NCI-H2227 treated with DMSO at 0.1 percent for 48 hours (cell line): ENCODE measurements at places on chromosomes 12 and 14.

DNA sequence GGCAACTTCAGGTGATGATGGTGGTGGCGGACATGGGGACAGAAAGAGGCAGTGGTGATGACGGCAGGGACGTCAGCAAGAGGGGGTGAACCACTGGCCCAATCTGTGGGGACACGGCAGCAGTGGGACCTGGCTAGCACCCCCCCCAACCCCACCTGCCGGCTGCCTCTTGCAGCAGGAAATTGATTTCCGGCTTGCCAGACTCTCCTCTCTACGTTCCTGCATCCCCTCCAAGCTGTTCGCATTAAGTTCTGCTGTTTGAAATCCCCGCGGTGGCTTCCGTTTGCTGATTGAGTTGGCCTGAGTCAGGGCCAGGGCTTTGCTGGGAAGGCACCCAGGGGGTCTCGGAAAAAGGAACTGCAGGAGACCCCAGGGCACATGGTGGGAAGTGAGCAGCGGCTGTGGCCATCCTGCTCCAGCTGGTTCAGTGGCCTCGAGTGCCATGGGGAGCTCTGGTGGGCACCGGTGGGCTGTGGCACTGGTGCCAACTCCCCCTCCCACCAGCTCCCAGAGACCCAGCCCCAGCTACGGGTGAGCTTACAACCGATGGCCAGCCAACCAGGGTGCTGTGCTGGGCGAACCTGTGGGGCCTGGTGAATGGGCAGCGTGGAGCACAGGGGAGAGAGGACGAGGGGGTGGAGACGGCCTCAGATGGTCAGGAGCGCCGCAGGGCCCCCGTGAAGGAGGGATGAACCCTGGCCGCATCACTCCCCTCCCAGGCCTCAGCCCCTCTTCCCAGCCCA is 14.6 kb upstream of the NUDT14 start:
- DNase-seq: no peak

DNA sequence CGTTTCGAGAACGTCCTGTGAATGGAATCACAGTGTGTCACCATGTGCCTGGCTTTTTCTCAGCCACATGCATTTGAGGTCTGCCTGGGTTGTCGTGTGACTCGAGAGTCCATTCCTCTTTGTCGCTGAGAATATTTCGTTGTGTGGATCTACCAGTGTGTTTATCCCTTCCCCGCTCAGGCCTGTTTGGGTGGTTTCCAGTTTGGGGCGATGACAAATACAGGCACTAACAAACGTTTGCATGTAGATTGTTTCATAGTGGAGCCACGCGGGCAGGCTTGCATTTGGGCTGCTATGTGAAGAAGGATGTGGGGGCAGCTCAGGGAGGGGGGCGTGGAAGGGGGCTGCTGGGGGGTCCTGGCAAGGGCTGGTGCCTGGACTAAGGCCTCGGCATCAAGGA is 14.1 kb downstream of the RIN3 start:
- DNase-seq: no peak

DNA sequence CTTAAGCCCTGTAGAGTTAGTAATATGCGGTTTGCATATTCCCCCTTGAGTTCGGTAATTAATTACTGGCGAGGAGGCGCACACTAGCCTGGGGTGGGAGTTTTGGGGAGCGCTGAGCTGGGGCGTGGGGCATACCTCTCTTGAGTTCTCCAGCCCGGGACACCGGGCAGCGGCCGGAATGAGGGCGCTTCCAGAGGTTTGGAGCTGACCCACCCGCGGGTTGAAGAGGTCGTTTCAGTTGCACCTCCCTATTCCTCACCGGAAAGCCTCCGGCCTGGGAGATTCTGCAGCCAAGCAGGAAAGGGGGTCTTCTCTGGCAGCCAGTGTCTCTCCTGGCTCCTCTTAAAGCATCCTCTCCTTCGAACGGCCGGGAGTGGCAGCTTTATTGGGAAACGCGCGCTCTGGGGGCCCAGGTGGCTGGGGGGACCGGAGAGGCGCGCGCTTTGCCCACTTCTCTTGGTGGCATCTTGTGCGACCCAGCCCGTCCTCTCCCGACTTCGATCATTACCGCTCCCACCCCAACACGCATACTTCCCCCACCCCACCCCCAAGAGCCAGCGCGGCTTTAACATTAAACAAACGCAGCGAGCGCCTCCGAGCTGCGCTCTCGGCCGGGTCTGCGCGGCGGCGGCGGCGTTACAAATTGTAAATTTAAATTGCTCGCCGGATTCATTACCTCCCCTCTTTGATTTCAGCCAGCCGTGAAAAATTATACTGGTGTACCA is 3.9 kb upstream of the LHX5 start:
- no peak for DNase-seq

DNA sequence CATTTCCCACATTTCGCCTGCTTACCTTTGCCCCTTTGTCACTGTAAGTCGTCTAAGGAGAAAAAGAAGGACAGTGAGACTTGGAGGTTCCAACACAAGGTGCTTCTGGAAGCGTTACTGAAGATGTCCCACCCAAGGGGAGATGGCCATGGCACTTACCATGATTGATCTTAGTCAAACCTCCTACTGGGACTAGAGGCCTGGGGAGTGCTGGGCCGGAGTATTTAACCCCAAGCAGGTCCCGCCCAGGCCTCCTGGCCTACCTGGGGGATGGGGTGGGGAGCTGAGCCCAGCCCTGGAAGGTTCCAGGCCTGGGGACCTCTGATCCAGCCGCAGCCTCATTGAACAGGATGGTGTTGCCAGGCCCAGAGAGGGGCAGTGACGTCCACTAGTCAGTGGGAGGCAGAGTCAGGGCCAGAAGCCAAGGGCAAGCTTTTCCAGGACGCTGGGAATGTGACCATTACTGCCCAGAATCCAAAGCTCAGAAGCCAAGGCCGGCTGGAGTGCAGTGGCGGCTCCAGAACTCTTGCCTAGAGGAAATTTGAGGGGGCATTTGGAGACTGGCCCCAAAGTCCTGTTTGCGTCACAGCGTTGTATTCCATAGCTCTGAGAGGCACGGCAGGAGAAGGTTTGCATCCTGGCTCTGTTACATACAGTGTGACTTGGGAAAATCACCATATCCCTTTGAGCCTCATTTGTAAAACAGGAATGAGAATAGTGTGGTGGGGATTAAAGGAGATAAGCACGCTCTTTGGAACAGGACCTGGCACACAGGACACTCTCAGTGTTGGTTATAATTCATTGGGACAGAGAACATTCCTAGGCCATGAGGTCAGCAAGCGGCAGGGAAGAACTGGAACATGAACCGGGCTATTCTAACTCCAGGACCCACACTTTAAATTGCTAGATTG is at the start of gene HPD:
Gene HPD, minus strand, starts transcription at position 198 of the 911 bp plus-strand sequence. Its CDS starts 36 bp downstream, at position 162.
- DNase-seq: no peak

GRCh38 chr14:61701946-61702345 is 6.6 kb downstream of the HIF1A start:
- no peak for DNase-seq

GRCh38 chr12:66979251-66979650 is 289.9 kb upstream of the CAND1 start:
- DNase-seq: no peak

GRCh38 chr12:68686262-68686594 is 550 bp upstream of the NUP107 start:
- no peak for DNase-seq

- no peak for DNase-seq
Observed at GRCh38 chr12:68491204-68491960, 119.3 kb upstream of the RAP1B start.

- DNase-seq: no peak
Observed at GRCh38 chr12:31017535-31017934, 56.1 kb upstream of the DDX11 start.
